ENCODE measurements at places on chromosomes 2 and 18.
A peak's percentile ranks its signal among the peaks of the same experiment; 100 is the strongest.

- DNase-seq = no peak
These were observed 67.1 kb downstream of the ZBTB7C start for GRCh38 chr18:48342125-48342524.

DNA sequence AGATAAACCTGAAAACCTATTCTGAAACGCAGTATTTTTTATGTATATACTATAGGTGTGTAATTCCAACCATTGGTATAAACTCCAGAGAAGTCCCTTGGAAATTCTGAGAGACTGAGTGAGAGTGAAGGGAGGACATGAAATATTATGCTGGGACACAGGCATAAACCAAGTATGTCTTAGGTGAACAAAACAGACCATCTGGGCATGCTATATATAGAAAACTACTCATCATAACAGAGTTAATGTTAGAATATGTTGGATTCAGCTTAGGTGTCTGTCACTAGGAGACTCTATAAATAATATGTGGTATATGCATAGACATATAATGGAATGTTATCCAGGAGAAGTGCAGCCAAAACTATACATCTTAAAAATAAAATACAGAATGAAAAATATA is 282.6 kb downstream of the LRP1B start:
- no peak for DNase-seq

- DNase-seq = no peak
These were observed 116.0 kb upstream of the AQP4 start for GRCh38 chr18:26981360-26982082.

GRCh38 chr2:36512705-36513104 is 85.3 kb downstream of the FEZ2 start:
- no peak for DNase-seq

- no peak for DNase-seq
These were observed 41.6 kb downstream of the RHBDD1 start for GRCh38 chr2:226877491-226877890.

DNA sequence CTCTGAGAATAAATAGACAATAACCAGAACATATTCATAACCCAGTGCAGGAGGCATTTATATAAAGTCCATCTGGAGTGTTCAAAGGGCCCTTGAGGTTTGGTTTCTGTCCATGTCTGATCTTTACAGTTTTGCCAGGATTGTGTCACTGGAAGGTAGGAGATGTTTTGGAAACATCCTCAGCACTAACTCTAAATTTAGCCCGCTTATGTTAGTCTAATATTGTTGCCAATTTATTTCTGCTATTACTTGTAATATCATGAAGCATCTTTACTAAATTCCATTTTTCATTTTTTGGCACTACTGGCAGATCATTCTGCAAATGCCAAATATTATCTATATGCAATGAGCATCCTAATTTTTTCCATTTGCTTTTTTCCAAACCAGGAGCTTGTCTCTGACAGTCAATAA is 22.4 kb upstream of the REV1 start:
- DNase-seq = no peak

DNA sequence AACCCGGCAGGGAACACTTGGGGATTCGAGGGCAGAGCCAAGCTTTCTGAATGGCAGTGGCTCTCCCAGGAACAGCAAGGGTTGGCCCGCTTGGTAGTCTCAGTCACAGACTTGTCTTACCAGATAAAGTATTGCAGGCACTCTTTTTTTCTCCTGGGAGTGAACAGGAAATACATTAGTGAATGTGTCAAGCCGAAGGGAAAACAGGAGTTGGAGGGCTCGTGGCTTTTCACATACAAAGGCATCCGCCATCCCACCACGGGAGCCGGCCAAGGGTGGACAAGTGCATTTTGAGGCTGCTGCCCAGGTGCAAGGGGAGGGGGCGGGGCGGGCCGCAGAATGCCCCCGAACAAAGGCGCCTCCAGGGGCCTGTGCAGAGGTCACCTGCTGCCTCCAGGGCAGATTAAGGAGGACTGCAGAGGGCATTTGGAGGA is 163.3 kb upstream of the SIX3 start:
- DNase-seq = no peak

- DNase-seq = no peak
These were observed 54.1 kb downstream of the FIGN start for GRCh38 chr2:163681745-163682144.

DNA sequence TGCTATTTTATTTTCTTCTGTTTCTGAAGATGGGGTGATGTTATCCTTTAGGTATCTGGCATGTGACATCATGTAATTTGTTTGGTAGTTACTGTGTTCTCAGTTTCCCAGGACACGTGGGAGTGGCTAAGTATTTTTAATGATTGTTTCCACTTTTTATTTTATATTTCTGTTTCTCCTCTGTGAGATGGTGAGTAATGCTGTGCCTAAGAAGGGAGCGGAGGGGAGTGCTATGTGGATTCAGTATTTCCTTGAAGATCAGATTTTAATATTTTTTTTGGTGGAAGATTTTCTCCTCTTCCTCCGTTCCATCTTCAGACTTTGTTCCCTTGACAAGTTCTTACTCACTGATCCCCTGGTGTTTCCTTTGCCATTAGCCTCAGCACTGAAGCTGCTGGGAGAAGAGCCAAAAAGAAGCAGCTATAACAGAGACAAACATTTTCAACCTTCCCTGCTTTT is 180.0 kb upstream of the MMADHC start:
- DNase-seq = no peak

GRCh38 chr2:197599285-197599965 is 76.0 kb downstream of the RFTN2 start:
- DNase-seq = peak; percentile 40

DNA sequence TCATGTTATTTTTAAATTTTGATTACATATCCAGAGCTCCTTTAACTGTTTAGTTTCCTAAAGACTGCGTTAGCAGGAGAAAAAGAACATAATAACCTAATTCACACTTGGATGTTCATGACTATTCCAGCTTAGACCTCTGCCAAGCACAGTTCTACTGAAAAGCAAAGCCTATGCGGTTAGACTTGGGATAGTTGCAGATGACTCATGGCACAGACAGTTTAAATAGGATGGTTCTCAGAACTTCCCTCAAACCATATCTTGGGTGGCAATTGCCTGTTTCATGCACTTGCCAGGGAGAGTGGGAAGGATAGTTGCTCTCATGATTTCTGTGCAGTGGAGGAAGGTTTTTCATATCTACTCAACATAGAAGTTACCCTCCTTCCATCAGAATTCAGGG is 149.7 kb upstream of the KLHL29 start:
- peak; percentile 55 for DNase-seq

DNA sequence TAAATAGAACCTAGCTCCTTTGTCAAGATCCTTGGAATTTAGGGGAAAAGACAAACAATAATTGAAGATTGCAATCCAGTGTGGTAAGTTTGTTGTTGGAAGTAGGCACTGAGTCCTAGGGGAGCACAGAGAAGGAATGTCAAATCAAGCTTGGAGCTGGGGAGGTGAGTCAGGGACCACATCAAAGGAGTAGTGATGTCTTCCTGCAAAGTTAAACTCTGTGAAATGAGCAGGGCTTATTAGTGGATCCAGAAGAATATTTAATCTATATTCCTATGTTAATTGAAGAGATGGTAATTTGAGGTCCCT is 41.7 kb upstream of the NABP1 start:
- peak; percentile 50 for DNase-seq

DNA sequence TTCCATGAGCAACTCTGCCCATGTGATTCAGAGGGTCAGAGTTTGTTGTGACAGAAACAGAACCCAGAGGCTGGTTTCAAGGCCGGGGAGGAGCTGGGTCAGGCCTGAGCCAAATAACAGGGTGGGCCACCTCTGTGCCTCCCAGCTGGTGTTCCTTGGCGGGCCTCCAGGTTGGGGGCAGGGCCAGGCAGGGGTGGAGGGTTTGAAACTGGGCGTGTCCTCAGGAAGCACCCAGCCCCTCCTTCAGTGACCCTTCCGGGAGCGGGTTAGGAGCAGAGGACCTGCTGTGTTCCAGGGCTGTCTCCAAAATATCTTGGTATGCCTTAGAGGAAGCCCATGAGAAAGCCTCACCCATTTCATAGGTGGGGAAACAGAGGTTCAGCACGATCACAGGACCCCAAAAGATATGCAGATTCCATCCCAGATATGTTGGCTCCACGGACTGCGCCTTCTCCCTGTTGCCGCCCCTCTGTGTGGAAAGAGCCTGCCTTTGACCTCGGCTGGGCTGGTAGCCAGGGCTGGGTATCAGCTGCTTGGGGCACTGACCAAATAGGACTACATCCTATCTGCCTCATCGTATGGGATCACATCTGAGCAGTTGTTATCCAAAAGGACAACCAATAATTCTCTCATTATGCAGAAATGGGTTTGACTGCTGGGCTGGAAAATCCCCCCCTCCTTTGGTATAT is 74.8 kb upstream of the GLI2 start:
- DNase-seq = no peak

DNA sequence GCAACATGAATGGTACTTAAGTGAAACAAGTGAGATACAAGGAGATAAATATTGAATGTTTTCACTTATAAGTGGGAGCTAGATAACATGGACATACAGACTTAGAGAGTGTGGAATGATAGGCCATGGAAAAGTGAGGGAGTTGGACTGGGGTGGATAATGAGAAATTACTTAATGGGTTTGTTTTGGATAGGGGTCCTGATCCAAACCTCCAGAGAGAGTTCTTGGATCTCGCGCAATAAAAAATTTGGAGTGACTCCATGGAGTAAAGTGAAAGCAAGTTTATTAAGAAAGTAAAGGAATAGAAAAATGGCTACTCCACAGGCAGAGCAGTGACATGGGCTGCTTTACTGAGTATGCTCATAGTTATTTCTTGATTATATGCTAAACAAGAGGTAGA is 508.9 kb downstream of the CNTNAP5 start:
- no peak for DNase-seq

GRCh38 chr2:218000136-218000535 is 2.7 kb downstream of the TNS1 start:
- no peak for DNase-seq

DNA sequence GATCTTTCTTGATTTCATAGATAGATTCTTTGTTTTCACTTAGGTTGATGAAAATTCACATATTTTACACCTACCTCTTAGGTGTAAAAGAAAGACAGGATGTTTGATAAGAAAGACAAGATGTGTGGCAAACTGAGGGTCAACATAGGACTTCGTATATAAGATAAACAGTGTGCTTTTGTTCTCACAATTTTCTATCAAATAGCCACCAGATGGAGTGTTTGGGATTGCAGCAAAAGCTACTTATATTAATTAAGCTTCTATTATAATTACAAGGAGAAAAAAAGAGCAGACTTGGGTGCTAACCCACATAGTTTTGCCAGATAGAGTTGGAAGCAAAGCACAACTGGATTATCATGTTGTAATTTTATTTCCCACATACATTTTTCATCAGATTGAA is 232.9 kb downstream of the CDH7 start:
- DNase-seq = no peak

DNA sequence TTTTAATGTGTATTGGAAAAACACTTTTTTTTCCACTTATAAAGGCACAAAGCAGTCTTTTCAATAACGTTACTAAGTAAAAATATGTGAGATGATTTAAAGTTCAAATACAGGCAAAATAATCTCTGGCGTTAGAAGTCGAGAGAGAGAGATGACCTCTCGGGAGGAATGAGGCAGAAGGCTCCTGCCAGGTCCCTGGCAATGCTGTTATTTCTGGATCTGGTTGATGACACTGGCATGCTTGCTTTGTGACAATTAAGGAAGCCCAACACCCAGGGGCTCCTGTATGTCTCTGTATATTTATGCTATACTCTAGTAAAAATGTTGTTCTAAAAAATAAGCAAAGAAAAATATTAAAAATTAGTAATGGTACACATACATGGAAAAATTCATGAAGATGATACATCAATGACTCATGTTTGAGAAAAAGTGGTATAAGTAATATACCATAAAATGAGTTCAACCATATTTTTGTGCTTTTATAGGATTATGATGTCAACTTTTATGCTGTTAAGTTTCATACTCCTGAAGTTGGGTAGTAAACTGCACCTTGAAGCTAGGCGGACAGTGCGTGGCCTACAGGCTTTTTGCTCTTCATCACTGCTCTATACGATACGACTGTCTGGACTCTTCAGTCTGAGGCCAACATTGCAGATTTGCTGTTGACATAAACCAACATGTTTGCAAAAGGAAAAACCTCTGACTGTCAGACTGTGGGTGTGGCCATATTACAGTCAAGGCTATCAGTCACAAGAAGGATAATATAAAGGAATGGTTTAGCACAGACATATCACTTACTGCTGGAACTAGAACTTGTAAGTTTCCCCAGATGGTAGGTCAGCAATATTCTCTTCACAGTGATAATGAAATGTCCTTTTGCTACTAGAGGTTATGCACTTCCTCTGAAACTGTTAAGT is 19.8 kb downstream of the VPS4B start:
- DNase-seq = no peak

DNA sequence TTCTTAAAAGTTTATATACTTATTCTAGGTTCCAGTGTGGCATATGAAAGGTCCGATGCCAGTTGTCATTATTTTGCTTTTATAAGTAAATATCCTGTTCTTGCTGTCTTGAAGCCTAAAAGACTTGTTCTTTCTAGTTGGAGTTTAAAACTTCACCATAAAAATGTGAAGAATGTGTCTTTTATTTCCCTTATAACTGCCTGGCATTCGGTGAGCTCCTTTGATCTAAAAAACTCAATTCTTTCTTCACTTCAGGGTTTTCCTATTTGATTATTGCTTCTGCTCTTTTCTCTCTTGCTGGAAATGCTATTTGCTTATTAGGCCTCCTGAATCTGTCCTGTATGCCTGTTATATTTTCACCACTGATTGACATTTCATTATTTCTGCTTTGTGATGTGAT is 51.6 kb downstream of the TSPYL6 start:
- no peak for DNase-seq

DNA sequence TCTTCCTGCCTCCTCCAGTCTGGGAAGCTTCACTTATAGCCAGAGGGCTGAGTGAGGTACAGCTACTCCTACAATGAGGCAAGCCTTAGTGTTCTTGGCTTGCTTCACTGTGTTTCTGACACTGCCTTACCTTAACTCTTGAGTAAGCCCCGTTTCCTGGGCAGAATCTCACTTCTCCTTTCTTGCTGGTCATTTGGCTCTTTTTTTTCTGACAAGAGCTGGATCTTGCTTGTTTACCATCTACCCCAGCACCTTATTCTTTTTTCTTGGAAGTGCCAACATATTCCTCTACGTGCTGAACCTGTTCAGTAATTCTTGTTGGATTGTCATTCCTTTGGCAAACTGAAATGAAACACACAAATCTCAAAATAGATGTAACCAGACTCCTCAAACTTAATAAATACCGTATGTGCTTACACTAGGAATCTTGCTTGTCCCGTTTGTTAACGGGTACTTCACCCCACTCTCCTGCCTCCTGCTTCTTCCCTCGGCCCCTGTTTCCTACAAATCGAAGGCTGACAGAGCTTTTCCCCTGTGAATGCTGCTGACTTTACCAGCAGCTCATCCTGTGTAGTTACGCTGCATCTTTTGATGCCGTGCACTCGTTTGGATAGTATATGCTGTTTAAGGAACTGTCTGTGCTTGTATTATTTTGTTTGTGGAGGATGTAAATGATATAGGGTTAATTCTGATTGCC is 132.2 kb downstream of the FMNL2 start:
- no peak for DNase-seq

- peak; percentile 19 for DNase-seq
These were observed 143.7 kb downstream of the ATL2 start for GRCh38 chr2:38233231-38233983.

DNA sequence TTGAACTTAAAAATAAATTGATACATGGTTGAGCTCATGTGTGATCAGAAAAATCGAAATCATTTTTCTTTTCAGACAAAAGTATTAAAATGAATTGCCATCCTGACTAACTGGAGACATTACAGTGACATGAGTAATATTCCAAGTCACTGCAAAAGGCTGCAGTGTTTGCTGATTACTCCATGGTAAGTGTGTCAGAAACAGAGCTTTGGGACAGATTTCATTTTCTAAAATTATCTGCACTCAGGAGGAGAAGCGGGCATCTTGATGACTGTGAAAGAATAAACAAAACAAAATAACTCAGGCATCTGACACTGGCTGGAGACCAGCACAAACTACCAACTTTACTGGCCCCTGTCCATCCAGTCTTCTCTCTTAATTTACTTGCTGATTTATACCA is 312.3 kb upstream of the PIK3C3 start:
- no peak for DNase-seq

Data from HTR-8/SVneo (cell line).